NCI-H1694 treated with DMSO at 0.1 percent for 48 hours (cell line): ENCODE measurements at places on chromosomes 6 and 20.

GRCh38 chr6:12291839-12292604, 1.9 kb downstream of the EDN1 start:
- DNase-seq, result no peak

- DNase-seq, result no peak
Observed at GRCh38 chr6:37651991-37652390, 45.7 kb downstream of the MDGA1 start.

- no peak for DNase-seq
Observed at GRCh38 chr20:31484001-31484400, 8.9 kb downstream of the REM1 start.

DNA sequence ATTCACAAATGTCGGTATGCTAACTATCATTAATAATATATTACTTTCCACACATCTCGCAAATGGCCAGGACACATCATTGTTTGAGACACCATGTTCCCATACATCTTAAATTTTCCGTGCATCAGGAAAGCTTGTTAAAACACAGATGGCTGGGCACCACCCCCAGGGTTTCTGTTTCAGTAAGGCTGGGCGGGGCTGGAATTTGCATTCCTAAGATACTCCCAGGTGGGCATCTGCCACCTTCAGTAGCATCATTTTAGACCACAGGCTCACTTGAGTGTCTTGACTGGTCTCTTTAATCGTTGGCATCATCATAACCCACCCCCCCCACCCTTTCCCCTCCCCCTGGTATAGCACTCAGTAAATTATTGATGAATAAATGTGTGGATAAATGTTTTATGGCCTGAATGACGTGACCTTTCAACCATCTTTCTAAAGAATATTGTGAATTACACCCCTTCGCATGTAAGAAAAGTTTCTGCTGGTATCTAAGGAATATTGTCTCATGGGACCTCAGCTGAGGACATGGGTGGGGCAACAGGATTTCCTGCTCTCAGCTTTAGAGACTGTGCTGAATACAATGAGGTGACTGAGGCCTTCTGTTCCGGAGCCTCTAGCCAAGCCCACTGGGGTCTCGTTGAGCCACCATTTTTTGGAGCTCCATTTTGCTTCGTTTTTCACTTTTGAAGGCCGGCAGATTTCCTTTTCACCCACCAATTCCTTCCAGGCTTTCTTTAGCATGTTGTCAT, 124.1 kb upstream of the NEDD9 start:
- DNase-seq, result no peak

DNA sequence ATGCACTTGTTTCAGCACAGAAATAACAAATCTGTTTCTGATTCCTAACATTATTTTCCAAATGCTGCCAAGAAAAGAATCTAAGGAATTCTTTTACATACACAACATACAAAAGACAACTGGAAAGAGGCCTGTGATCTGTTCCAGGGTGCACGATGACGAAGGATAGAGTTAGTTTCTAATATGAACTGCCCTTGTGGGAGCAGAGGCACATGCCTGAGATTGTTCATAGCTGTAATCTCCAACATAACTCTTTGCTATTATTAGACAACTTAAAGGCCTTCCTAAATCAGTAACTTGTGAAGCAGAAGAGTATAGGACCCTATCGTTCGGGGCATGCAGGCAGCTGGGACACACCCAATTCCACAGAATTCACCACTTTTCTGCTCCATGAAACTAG, 41.2 kb upstream of the NHSL1 start:
- no peak for DNase-seq
